ENCODE measurements at places on chromosomes 6 and 20.

GRCh38 chr6:43223175-43223574, 6.1 kb downstream of the DNPH1 start:
- no peak for DNase-seq

GRCh38 chr6:22940581-22941290, 371.4 kb downstream of the HDGFL1 start:
- DNase-seq, result no peak

DNA sequence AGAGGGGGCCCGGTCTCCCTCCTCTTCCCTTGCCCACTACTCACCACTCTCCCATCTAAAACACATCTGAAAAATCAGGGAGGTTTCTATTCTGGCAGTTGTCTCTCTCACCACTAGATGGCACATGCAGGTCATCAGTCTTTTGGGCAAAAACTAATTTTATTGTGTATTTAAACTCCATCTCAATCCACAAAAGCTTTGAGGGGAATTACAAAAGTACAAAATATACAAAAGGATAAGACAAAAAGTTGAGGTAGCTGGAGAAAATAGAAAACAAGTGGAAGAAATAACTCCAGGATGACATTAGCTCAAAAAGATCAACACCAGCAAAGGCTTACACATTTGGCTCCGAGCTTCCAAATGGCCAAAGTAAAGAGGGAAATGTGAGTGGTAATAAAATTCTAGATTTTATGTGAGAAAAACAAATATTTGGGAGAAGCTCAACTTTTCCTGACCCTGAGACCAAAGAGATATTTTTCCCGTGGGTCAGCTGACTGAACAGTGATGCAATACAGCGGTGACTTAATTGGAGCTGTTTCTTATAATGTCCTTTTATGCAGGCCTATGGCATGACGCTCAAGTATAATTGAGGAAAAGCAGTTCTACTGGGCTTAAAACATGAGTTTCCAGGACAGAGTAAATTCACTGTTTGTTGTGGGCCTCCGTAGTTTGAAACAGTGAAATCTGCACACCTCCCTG, 79.8 kb upstream of the CHD6 start:
- peak; percentile 28 for DNase-seq

- DNase-seq, result no peak
Measured at GRCh38 chr6:64811119-64811518, 895.9 kb downstream of the EYS start.

DNA sequence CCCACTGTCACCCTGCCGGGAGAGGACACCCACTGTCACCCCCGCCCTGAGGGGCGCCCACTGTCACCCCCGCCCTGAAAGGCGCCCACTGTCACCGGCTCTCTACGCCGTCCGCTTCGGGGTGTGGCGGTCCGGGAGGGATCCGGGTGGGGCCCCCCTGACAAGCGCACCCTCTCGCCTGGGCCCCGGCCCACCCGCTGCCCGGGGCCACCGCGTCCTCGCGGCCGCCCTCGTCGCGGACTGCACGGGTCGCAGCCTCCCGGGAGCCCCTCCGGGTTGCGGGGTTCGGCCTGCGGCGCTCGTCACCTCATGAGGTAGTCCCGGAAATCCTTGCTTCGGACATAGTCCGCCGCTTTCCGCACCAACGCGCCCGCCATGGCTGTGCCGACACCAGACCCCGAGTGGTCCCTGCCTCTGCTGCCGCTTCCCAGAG, 224 bp downstream of the MPC1 start:
- no peak for DNase-seq

DNA sequence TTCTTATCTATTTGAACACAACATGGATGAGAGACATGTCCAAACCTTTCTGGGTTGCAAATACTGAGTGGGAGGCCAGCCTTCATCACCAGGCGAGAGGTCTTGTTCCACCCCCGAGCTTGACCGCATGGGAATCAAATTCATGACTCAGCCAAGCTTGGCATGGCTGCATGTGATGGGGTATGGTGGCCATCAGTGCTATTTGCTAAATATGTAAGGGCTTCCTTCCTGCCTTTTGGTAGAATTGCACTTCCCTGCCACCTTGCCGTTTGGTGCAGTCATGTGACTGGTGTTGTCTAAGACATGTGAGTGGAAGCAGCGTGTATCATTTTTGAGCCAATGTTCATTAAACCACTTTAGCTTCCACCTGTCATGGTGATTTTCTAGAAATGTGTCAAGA, 508.9 kb upstream of the SULF2 start:
- DNase-seq, result no peak

- no peak for DNase-seq
Measured at GRCh38 chr20:48455651-48456365, 372.0 kb downstream of the PREX1 start.

- DNase-seq, result no peak
Measured at GRCh38 chr6:39992861-39993622, 58.8 kb upstream of the MOCS1 start.

DNA sequence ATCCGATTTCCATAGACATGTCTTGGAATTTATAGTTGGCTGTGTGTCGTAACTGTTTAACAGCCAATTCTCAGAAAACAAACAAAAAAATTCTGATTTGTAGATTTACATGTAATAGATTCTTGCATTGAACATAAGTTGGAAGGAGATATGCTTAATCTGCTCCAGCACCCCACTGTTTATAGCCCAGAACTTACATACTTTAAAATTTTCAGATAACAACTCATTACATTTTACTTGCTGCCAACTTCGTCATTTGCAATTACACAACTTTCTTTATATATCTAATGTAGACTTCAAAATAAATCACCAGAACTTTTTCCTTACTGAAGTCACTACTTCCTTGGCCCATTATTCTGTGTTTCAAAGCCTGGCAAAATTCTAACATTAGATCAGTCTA, 472.3 kb upstream of the EYS start:
- no peak for DNase-seq

- DNase-seq, result no peak
Measured at GRCh38 chr6:1029141-1029540, 282.8 kb upstream of the FOXQ1 start.

Data from NCI-H774 (cell line).